Right lung (tissue), 10 donors: ENCODE measurements at places on chromosomes 16 and 17. TPM values are rescaled to one million over a fixed set of nuclear protein-coding genes. Genes with fewer than 3 reads are reported as not detected.
A peak's percentile ranks its signal among the peaks of the same experiment; 100 is the strongest.

Gene HSF4
- 4.3 TPM for polyA plus RNA-seq

- DNase-seq: peak; percentile 46
These were observed 18.4 kb downstream of the G6PC1 start for GRCh38 chr17:42918902-42919521.

GRCh38 chr16:13186813-13187212 lies 285.4 kb downstream of the SHISA9 start:
- DNase-seq: no peak

Gene APRT
- polyA plus RNA-seq: 63.4 TPM

Gene FAM20A
- 6.0 TPM for polyA plus RNA-seq

GRCh38 chr17:42586514-42587230 lies 9.1 kb upstream of the PSMC3IP start:
- DNase-seq: no peak

GRCh38 chr17:74740173-74740572 lies 3.1 kb downstream of the RAB37 start:
- DNase-seq: no peak

Gene PMP22
- polyA plus RNA-seq: 157 TPM

GRCh38 chr16:5504064-5504781 lies 406.6 kb upstream of the EEF2KMT start:
- no peak for DNase-seq

DNA sequence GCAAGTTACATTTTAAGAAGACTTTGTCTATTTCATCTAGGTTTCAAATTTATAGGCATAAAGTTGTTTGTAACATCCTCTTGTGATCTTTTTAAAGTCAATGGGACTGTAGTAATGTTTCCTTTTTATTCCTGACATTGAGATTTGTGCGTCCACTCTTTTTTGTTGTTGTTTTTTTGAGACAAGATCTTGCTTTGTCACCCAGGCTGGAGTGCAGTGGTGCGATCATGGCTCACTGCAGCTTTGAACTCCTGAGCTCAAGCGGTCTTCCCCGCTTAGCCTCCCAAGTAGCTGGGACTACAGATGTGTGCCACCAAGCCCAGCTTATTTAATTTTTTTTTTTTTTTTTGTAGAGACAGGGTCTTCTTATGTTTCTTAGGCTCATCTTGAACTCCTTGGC lies 29.9 kb downstream of the RPTOR start:
- no peak for DNase-seq

Gene ASPA
- 73.8 TPM for polyA plus RNA-seq

DNA sequence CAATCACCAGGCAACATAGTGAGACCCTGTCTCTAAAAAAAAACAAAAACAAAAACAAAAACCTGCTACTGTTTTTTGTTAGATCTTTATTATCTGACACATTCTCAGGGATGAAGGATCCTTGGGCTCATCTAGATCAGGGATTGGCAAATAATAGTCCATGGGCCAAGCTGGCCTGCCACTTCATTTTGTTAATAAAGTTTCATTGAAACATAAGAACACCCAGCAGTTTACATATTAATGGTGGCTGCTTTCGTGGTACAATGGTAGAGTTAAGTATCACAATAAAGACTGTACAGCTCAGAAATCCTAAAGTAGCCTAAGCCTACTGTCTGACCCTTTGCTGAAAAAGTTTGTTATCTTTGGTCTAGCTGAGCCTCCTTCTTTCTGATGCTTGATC lies 32.9 kb upstream of the CLEC18A start:
- DNase-seq: no peak

Gene CCL16
- polyA plus RNA-seq: 0.75 TPM

DNA sequence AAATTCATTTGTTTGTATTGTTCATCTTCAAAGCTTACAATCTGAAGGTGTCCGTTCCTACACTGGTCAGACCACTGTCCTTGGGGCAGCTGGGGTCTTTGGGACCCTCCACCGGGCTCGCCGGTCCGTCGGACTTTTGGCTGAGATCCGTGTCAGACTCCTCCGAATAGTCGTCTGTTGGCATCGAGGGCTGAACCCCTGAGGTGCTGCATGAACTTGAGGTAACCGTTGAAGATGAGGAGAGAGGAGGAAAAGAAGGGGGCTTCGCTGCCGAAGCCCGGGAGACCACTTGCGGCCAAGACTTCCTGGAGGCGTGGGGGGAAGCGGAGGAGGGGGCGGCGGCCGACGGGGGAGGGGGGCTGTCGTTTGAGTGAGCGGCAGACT lies 260.8 kb downstream of the ZFHX3 start:
- DNase-seq: no peak
